ENCODE measurements at places on chromosomes 11 and 22.

DNA sequence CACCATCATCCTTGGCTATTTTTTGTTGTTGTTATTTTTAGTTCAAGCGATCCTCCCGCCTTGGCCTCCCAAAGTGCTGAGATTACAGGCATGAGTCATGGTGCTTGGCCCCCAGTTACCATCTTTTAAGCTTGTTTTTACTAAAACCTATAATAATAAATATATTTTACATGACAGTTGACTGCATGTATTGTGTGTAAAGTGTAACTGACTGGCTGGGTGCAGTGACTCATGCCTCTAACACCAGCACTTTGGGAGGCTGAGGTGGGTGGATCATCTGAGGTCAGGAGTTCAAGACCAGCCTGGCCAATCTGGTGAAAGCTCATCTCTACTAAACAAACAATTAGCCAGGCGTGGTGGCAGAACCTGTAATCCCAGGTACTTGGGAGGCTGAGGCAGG lies 386.2 kb downstream of the TENM4 start:
- DNase-seq: no peak

- no peak for DNase-seq
These were observed 86.9 kb downstream of the LDLRAD3 start for GRCh38 chr11:36030731-36031281.

DNA sequence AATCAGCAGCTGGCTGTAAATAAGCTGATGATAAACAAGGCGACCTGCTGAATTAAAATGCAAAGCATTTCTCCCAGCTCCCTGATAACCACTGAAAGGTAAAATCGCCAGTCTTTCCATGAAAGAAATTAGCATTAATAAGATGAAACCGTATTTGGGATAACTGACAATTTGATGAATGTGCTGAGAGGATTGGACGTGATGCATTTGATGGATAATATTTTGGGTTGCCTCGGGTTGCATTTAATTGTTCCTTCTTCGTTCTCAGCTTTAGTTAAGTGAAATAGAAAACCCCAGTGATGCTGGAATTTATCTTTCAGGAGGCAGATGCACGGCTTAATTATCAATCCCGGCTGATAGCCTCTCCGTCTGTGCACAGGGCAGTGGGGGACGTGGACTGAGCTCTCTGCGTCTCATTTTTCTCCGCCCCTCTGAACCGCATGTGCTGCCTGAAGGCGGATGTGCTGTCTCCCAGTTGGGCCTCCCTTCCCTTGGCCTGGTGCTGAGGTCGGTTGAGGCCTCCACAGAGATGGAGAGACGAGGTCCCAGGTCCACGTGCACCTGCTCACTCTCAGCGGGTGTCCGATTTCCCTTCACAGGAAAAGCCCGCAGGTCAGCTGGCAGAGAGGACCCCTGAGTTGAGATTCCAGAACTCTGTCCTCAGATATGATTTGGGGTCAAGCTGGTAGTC lies 846.2 kb downstream of the BRD1 start:
- DNase-seq: no peak

DNA sequence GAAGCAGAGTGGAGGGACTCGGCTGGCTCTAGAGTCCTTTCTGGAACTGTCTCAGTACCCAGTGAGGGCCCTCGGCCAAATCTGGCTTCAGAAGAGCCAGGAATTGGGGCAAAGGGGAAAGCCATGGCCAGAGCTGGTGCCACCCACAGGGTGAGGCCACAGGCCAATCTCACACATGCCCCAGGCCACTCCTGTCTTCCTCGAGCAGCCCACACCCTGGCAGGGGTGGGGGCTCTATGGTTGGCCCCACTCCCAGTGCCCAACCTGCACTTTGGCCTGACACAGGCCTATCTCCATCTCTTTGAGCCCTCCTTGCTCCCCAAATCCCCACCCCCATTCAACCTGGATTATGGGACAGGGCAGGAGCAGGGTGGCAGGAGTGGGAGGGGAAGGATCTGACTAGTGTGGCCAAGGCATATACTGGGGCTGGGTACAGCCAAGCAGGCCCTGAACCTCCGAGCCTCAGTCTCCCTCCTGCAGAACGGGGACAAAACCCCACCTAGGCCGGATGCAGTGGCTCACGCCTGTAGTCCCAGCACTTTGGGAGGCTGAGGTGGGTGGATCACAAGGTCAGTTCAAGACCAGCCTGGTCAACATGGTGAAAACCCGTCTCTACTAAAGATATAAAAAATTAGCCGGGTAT lies 6.9 kb downstream of the TST start:
- DNase-seq: peak; percentile 87

DNA sequence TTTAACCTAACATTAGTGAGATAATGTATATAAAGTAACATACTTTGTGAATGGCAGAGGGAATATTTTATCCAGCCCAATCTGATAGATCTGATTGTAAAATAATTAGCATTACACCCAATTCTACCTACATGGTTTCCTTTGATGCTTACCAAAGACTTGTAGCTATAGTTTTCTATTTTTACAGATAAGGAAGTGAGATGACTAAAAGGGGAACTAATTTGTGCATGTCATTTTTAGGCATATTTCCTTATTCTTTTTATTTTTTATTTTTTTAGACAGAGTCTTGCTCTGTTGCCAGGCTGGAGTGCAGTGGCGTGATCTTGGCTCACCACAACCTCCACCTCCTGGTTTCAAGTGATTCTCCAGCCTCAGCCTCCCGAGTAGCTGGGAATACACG lies 793.7 kb upstream of the LRRC4C start:
- no peak for DNase-seq

DNA sequence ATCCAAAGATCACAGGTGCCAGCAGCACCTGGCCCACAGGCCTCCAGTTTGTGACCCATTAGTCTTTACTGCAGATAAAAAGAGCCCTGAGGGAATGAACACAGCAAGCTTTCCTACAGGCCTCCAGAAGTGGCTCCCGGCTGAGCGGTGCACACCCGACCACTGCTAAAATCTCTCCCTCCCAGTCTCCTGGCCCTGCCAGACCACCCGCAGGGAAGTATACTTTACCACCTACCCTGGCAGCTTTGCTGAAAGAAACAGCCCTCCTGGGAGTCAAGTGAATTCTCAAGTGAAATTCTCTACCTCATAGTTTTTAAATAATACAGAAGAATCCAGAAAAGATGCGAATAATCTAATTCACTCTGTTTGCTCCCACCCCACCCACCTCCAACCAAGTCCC lies 15.4 kb upstream of the MTNR1B start:
- DNase-seq: no peak

- no peak for DNase-seq
These were observed 11.7 kb downstream of the SEC14L2 start for GRCh38 chr22:30408388-30409102.

DNA sequence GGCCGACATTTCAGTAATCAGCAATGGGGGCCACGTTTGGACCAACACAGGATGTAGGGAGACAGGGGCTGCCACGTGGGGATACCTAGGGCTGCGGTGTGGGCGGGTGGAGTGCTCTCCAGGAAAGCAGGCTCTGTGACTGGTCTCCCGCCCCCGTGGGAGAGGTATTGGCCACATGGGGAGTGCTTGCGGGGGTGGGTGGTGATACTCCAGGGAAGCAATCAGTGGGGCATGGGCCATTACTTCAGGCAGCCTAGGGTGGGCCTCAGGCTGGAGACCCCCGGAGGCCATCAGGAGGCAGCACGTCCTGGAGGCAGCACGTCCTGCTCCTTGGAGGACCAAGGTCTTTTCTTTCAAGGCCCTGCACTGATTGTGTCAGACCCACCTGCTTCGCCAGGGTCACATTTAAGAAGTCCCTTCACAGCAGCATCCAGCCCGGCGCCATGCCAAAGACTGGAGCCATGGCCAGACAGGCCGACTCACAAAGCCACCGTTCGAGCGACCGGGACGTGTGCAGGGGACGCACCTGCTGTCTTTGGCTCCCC lies 3.0 kb upstream of the MUC2 start:
- DNase-seq: no peak

DNA sequence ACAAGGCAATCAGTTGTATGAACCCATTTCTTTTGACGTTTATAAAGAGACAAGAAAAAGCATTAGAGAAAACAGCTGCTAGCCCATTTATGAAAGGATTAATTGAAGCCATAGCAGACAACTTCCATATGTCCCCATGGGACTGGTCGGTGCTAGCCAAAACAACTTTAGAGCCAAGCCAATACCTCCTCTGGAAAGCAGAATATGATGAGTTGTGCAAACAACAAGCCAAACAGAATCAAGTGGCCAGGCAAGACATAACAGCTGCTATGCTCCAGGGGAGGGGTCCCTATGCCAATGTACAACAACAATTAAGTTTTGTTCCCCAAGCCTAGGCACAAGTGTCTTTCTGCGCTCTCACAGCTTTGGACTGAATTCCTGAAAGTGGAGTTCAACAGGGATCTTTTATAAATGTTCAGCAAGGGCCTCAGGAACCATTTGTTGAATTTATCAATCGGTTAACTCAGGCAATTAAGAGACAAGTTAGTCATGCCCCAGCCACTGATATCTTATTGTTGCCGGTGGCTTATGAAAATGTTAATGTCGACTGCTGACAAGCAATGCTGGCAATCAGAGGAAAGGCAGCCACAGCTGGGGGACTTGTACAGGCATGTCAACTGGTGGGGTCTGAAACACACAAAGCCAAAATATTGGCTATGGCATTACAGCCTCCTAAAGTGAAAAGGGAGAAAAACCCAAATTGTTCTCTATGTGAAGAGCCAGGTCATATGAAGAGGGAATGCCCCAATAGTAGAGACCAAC lies 1593.1 kb upstream of the TENM4 start:
- DNase-seq: no peak

- DNase-seq: no peak
These were observed 52.5 kb upstream of the SLC22A12 start for GRCh38 chr11:64538501-64538951.

DNA sequence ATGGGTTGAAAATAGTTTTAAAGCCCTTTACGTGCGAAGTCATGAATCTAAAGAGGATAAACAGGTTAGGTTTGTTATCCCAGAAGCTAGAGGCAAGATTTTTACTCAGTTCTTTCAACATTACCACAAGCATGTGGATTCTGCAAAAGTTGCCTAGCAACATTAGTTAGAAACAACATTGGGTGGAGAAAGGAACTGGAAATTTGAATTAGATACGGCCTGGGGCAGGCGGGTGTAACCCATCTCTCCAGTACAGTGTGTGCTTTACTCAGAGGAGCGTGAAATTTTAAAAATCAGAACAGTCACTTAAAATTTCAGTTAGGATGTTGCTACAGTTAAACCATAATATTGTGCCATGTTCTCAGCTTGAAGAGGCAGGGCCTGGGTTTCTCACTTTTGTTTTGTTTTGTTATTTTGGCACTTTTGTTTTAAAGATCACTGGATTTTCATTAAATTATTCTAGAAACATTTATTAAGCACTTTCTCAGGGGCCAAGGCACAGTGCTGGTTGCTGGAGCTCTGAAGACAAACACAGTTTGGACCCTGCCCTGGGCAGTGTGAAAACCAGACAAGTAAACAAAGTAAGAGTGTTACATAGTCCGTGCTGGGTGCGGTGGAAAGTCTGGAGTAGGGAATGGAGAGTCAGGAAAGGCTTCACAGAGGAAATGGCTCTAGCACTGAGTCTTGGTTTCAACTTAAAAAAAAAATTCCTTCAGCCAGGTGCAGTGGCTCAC lies 4.4 kb upstream of the WEE1 start:
- peak; percentile 76 for DNase-seq

- DNase-seq: no peak
These were observed 56.2 kb downstream of the CASP12 start for GRCh38 chr11:104841973-104842525.

- DNase-seq: no peak
These were observed 154.8 kb downstream of the ENTHD1 start for GRCh38 chr22:39738746-39739145.

DNA sequence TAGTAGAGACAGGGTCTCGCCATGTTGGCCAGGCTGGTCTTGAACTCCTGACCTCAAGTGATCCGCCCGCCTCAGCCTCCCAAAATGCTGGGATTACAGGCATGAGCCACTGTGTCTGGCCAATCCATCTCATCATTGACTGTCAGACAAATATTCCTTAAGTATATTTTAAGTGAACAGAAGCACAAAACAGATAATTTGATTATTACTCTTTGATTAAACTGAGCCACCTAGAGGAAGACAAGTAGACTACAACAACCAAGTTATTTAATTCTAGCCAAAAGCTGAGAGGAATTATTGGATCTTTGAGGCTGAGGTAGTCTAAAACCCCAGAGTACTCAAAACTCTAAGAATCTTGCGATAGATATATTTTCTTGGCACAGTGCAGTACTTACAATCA lies 1.2 kb downstream of the ACRV1 start:
- DNase-seq: no peak

- no peak for DNase-seq
These were observed 260.0 kb downstream of the SOX6 start for GRCh38 chr11:16096336-16096735.

- no peak for DNase-seq
These were observed 10.3 kb upstream of the POLA2 start for GRCh38 chr11:65251476-65251875.

GRCh38 chr11:128881221-128881620 lies 9.9 kb upstream of the KCNJ5 start:
- DNase-seq: no peak

- no peak for DNase-seq
These were observed 72.7 kb downstream of the AMBRA1 start for GRCh38 chr11:46520971-46521745.

DNA sequence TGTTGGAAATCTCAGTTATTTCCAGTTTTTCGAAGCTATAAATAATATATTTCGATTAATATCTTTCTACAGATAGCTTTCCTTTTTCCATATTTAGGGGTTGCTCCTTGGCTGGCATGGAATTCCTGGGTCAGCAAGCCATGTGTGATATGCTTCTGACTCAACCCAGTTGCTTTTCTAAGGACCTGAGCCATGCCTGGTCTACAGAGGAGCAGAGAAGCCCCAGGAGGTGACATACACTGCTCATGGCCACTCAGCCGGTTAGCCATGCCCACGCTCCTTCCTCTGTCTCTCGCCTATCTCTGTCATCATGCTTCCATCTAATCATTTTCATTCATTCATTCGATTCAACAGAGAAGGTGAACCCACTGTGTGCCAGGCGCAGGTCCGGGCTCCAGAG lies 23.2 kb upstream of the PDGFB start:
- no peak for DNase-seq

DNA sequence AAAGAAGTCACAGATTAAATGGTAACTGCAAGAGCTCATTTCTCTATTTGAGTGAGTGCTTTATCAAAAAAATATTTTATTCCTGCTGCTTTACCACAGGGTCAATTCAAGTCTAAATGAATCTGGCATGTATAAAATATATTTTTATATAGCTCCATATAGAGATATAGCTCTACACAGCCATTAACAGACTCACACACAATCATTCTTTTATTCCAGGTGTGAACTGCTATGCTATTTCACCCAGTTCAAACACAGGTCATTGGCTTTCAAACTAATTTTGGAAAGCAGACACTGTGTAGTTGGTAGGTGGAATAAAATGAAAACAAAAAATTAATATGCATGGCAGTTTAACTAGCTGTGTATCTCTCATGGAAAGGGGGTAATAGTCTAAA lies 63.1 kb downstream of the MAML2 start:
- no peak for DNase-seq

DNA sequence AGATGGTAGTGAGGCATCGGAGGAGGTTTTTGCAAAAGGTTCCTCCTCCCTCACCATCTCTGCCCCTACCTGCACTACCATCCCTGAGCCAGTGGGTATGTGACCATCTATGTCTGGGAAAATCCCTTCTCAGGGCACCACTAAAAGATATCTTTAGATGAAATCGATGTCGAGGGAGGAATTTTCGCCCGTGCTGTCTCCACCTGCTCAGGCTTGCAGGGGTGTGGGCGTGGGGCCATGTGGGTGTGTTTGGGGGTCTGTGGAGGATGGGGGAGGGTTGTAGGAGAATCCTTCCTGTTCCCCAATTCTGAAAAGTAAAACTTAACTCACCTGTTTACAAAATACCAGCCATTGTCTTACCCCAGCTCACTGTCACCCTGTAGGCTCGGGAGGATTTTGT lies 12.4 kb downstream of the MPPED1 start:
- peak; percentile 9 for DNase-seq
